Renal cortex interstitium (tissue), 15 donors: ENCODE measurements at places on chromosomes 13 and 19.

GRCh38 chr19:18253716-18254115 is 20.5 kb downstream of the IQCN start:
- DNase-seq: no peak

GRCh38 chr13:91773591-91774227 is 375.3 kb downstream of the GPC5 start:
- no peak for DNase-seq

DNA sequence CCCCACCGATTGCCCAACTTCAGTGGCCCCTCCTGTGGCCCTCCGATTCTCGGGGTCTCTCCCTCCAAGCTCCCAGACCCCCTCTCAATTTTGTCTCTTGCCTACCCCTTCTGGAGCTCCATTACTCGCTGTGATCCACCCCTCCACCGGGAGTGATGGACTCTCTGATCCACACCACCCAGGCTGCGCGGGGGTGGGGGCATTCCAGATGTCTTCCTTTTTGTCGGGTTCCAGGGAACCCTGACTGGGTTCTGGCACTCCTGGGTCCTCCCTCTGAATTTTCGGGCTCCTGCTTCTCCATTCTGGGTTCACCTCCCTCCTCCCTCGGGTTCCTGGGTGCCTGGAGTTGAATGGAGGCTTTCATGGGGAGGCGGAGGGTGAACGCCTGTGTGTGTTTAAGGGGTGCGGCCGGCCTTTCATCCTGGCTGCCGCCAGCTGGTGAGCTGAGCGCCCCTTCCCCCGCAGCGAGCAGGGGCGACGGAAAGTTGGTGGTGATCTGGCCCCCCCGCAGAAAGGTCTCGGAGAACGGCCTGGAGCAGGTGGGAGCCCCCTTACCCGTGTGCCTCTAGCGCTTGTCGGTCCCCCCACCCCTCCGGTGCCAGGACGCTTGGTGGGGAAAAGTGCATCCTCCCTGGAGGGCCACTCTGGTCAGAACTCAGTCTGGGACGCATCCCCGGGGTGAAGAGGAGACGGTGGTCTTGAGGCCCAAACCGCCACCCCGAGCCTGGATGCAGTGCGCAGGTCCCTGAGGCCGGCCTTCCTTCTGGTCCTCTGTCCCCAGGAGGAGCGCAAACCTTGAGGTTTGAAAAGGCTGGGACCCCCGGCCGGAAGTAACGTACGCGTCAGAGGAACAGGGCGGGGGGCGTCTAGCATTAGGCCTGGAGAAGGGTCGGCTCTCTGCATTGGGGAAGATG is 1.6 kb downstream of the MISP3 start:
- no peak for DNase-seq

GRCh38 chr13:23793711-23794110 is 95.5 kb downstream of the MIPEP start:
- no peak for DNase-seq

- peak; percentile 12 for DNase-seq
Measured at GRCh38 chr19:29492769-29493168, 33.0 kb upstream of the VSTM2B start.
